ENCODE measurements at places on chromosomes 7 and 10. TPM values are rescaled to one million over a fixed set of nuclear protein-coding genes. Genes with fewer than 3 reads are reported as not detected.

DNA sequence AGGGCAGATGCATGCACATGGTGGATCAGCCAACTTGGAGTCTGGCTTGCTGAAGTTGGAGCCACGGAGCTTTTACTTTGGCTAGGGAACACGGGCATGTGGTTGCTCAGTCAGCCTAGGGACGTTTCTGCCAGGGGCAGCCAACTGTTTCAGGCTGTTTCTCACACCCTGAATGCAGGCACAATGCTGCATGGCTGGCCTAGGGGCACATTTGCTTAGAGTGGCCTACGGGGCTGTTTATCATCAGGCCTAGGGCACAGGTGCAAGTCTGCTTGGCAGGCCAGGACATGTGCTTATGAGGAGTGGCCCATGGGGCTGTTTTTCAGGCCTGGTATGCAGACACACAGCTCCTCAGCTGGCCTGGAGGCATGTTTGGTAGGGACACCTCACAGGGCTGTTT, 107.4 kb downstream of the GSAP start:
- DNase-seq: peak; percentile 90

Gene CTBP2
- polyA plus RNA-seq: 41.7 TPM

Gene VWC2
- polyA plus RNA-seq: not detected

GRCh38 chr7:155533120-155533826, 13.1 kb downstream of the CNPY1 start:
- DNase-seq: no peak

Gene SEC61A2
- 4.6 TPM for polyA plus RNA-seq

GRCh38 chr10:17562614-17563013, 54.6 kb downstream of the HACD1 start:
- DNase-seq: peak; percentile 9

Gene LLCFC1
- polyA plus RNA-seq: not detected

DNA sequence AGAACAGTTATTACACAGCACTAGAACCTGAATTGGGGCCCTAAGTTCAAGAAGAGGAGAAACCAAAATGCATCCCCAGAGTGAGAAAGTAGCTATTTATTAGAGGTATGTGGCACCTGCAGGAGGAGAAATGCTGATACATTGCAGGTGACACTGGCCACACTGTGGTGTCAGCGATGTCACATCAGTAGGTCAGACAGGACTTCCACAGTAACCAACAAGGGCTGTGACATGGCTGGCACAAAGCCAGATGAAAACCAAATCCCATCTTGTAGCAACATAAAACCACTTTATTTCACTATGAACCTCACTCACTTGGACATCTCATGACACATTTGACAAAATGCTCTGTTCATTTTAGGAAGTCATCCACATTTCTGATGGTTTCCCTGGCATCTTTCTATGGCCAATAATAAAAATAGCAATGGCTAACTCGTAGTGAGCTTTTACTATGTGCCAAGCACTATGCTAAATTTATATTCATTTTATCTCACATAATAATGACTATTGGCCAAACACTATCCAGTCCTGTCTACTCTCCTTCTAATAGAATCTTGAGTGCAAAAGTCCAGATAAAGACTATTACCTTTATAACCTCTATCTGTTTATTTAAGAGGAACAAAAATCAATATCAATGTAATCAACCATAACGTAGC, 154.2 kb downstream of the TSPAN12 start:
- DNase-seq: no peak
